NB4 (cell line): ENCODE measurements at places on chromosomes 3 and 15.

- peak; percentile 8 for DNase-seq
Observed at GRCh38 chr3:135915206-135915605, 50.3 kb upstream of the PPP2R3A start.

DNA sequence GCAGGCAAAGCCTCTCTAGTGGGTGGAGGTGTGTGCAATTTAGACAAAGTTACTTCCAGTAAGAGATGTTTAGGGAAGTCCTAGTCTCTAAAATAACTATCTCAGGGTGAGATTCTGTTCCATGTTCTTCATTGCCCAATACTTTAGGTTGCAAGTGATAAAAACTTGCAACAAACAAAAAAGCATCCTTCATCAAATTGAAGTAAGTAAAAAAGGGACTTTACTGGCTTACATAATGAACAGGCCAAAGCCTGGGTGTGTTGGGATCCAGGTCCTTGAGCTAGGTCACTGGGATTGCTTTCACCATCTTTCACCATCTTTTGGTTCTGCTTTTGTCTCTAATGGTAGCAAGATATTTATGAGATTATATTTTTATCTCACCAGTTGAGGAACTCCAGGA lies 38.3 kb downstream of the CX3CR1 start:
- no peak for DNase-seq

GRCh38 chr3:155520463-155520862 lies 224.4 kb downstream of the PLCH1 start:
- no peak for DNase-seq

- no peak for DNase-seq
Observed at GRCh38 chr15:70597056-70597603, 166.2 kb downstream of the UACA start.

GRCh38 chr3:123157598-123158287 lies 44.0 kb upstream of the SEC22A start:
- no peak for DNase-seq

DNA sequence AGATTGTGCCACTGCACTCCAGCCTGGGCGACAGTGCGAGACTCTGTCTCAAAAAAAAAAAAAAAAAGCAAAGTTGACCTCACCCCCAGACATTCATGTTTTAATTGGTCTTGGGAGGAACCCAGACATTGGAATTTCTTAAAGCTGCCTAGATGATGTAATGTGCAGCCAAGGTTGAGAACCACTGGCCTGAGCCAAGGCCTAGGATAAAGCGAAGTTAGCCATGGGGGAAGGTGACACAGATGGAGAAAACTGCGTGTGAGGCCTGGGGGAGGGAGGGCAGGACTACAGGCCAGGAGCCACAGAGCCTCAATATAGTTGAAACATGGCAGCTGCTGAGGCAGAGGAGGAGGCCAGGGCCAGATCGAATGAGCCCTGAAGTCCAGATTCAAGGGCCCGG lies 21.0 kb downstream of the GLB1 start:
- no peak for DNase-seq

GRCh38 chr3:23108451-23109057 lies 94.6 kb upstream of the UBE2E2 start:
- DNase-seq, result no peak

DNA sequence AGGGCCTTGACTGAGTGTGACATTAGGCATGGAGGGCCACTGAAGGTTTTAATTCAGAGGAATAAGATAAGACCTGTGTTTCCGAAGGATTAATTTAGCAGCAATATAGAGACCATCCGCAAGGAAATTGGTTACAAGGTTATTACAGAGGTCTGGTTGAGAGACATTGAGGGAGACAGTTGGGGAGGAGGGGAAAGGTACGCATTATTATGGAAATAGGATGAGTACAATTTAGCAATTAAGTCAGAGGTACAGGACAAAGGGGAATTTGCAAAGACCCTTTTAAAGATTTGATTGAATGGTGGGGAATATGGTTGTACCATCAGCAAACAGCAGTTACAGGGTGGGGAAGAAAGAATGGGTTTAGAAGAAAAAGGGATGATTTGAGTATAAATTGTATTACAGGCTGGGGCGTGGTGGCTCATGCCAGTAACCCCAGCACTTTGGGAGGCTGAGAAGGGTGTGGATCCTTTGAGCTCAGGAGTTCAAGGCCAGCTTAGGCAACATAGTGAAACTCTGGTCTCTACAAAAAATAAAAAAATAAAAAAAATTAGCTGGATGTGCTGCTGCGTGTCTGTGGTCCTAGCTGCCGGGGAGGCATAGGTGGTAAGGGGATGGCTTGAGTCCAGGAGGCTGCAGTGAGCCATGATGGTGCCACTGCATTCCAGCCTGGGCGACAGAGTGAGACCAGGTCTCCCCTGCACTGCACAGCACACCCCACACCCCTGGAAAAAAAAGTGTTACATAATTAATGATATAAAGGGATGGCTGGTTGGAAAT lies 11.3 kb downstream of the ARL8B start:
- DNase-seq, result no peak
